Epithelial cell of prostate (primary cell): ENCODE measurements at places on chromosomes 1 and 21.

GRCh38 chr1:40712405-40712944, 21.0 kb downstream of the NFYC start:
- no peak for DNase-seq

GRCh38 chr1:108574008-108574407, 14.1 kb downstream of the EEIG2 start:
- DNase-seq, result no peak

DNA sequence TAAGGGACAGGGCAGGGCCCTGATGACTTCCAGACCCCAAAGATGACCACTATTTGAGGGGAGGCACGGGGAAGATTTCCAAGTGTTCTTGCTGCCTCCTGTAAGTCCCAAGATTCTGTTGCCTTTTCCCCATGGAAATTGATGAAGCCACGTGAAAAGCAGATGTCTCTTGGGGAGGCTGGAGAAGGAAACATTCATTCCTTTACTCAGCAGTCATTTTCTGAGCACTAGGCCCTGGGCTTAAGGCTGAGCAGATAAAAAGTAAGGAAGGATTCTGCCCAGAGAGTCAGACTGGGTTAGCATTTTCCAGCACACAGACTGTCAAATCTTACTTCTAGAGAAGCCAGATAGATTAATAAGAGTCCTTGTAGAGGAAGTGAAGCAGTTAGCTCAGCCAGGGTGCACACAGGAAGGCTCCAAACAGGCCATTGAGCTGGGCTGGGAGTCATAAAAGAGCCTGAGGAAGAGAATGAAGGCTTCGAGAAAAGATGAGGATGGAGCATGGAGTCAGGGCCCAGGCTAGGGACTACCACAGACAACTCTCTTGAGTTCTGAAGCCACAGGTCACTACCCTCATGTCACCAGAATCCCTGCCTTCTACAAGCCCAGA, 10.1 kb downstream of the EXTL1 start:
- no peak for DNase-seq

GRCh38 chr1:202351725-202352124, 3.2 kb downstream of the PPP1R12B start:
- DNase-seq, result no peak
